ENCODE measurements at places on chromosomes 4 and X.

- no peak for DNase-seq
Observed at GRCh38 chr4:5899881-5900280, 7.0 kb upstream of the CRMP1 start.

DNA sequence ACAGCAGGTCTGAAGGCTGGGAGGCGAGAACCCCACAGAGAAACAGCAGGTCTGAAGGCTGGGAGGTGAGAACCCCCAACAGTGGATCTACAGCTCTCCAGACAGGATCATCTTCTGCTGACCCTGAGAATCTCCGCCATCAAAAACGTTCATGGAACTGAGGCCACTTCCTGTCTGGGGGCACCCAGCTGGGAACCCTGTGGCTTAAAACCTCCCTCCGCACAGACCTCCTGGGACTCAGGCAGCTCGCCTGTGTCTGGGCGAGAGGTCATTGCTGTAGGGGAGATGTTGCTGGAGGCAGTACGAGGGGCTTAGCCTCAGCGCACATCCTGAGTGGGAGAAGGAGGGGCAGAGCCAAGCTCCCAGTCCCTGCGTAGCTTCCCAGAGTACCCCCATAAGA lies 15.1 kb upstream of the CLDN24 start:
- DNase-seq, result no peak

- no peak for DNase-seq
Observed at GRCh38 chrX:74449937-74450330, 28.6 kb downstream of the SLC16A2 start.

- DNase-seq, result no peak
Observed at GRCh38 chr4:6888506-6889071, 21.0 kb upstream of the TBC1D14 start.

GRCh38 chrX:119692191-119693039 lies 553 bp downstream of the SEPTIN6 start:
- DNase-seq, result peak; percentile 67

GRCh38 chr4:80336582-80336981 lies 1.1 kb downstream of the CFAP299 start:
- DNase-seq, result no peak

- DNase-seq, result no peak
Observed at GRCh38 chr4:64814616-64815015, 405.4 kb upstream of the TECRL start.

DNA sequence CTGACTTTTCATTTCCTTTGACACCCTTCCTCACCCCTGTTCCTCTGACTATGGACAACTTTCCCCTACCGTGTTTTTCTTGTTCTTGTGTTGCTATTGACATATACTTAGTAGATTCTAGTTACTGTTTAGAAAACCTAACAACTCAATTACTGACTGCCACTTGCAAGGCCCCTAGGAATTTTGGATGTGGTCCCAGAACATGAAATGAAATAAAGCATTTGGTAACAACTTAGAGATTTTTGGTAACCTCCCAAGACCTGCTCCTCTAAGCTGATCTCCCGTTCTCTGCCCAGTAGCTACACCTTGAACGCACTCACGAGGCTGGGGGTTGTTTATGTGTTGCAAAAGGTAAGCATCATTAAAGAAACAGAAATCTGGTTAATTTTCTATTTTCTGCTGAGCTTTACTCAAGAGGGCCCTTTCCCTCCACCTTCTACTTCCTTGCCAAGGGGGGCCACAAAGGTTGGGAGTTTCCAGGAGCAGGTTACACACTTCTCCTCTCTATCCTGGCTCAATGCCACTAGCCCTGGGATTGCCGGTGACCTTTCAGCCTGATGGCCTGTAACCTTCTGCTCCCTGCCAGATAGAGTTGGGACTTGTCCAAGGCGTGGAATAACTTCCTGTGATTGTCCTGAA lies 20.5 kb downstream of the GAB3 start:
- DNase-seq, result no peak

GRCh38 chr4:42785817-42786216 lies 106.7 kb upstream of the GRXCR1 start:
- no peak for DNase-seq
